DMS79 treated with DMSO at 0.1 percent for 48 hours (cell line): ENCODE measurements at places on chromosomes 13 and 19.

GRCh38 chr13:111474136-111475002, 153.9 kb downstream of the TEX29 start:
- peak; percentile 93 for DNase-seq

- no peak for DNase-seq
Observed at GRCh38 chr13:104408733-104409132, 1342.5 kb upstream of the SLC10A2 start.

GRCh38 chr13:29165840-29166239, 345.7 kb downstream of the MTUS2 start:
- no peak for DNase-seq

DNA sequence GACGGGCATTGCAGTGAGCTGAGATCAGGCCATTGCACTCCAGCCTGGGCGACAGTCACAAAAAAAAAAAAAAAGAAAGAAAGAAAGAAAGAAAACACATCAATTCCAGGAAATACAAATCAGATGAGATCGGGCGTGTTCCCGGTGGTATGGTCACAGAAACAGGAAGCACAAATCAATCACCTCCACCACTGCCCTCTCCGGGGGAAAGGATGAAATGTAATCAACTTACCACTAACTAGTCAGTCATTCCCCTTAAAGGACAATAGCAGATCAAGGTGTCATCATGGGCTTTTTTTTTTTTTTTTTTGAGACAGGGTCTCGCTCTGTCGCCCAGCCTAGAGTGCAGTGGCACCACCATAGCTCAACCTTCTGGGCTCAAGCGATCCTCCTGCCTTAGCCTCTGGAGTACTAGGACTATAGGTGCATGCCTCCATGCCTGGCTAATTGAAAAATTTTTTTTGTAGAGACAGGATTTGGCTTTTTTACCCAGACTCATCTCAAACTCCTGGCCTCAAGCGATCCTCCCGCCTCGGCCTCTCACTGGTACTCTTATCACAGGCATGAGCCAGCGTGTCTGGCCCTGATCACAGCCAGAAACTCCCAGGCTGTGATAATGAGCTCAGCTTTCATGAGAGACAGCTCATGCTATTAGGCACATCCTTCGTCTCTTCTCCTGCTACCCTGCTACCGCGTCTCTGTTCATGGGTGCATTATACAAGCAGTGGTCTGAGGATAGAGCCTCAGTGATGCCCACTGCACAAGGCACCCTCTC, 6.8 kb upstream of the DPRX start:
- no peak for DNase-seq

DNA sequence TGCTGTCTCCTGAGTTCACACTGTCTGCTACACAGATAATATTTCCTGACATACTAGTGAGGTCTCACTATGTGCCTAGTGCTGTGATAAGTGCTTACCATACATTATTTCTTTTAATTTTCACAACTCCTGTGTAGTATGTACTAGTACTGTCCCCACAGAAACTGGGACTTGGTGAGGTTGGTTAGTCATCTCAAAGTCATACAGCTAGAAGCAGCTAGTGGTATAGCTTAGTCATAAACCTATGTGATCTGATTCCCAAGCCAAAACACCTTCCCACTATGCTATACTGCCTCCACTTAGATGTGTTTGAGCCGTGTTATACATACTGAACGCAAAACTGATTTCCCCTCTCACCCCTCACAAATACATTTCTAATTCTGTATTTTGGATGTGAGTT, 10.5 kb downstream of the MTMR6 start:
- DNase-seq: no peak

DNA sequence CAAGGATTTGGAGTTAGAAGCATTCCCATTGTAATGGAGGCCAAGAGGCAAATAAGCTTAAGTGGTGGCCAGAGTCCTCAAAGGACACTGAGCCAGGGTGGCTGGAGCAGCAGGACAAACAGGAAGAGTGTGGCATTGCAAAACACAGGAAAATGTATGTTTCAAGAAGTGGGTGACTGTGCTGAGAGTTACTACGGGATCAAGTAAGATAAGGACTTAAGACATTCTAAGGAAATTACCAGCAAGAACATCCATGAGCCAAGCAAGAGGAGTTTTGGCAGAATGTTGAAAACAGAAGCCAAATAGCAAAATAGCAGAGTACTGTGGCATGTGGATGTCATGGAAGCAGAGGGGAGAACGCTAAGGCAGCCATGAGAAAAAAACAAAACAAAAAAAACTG, 104.2 kb downstream of the RAP2A start:
- no peak for DNase-seq

GRCh38 chr19:51311351-51312257, at the start of gene IGLON5:
TSS of gene IGLON5 (plus strand) at chr19:51311644. CDS start at chr19:51311848, 204 bp downstream.
- DNase-seq: peak; percentile 34

GRCh38 chr19:5038631-5039271, 69.8 kb downstream of the KDM4B start:
- DNase-seq: peak; percentile 12

GRCh38 chr13:80217614-80218456, 123.1 kb downstream of the SPRY2 start:
- no peak for DNase-seq

GRCh38 chr19:3573858-3574637, 1.3 kb downstream of the HMG20B start:
- DNase-seq: no peak

DNA sequence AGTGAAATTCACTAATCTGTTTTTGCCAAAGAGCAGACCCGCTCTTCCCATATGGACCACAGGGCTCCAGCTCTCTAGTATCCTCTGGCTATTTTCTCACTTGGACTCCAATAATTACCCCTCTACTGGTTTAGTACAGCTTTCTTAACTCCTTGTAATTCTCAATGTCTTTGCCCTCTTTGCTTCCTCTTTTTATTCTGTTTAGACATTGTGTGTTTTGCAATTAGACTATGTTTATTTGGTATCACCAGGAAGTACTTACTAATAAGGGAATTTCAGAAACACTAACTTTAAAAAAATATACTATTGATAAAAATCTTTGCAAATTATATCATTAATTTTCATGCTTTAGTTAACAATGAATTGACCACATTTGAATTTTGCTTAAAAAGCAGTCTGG, 111.6 kb upstream of the OBI1 start:
- no peak for DNase-seq

GRCh38 chr13:77563111-77563510, 27.6 kb downstream of the SCEL start:
- no peak for DNase-seq

GRCh38 chr19:55519451-55520311, 17.3 kb downstream of the SBK2 start:
- no peak for DNase-seq

DNA sequence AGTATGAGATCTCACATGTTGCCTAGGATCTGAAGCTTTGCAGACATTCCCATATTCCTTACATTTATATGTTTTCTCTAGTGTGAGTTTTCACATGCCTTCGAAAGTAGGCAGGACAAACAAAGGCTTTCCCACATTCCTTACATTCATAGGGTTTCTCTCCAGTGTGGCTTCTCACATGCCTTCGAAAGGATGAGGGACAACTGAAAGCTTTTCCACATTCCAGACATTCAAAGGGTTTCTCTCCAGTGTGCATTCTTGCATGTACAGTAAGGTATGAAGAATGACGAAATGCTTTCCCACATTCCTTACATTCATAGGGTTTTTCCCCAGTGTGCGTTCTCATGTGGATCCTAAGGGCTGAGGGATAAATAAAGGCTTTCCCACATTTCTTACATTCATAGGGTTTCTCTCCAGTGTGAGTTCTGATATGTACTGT, 14.2 kb downstream of the ZNF699 start:
- no peak for DNase-seq

- no peak for DNase-seq
Observed at GRCh38 chr13:51721496-51721895, 82.5 kb downstream of the DHRS12 start.

- peak; percentile 40 for DNase-seq
Observed at GRCh38 chr19:6737873-6738786, 750 bp upstream of the GPR108 start.

DNA sequence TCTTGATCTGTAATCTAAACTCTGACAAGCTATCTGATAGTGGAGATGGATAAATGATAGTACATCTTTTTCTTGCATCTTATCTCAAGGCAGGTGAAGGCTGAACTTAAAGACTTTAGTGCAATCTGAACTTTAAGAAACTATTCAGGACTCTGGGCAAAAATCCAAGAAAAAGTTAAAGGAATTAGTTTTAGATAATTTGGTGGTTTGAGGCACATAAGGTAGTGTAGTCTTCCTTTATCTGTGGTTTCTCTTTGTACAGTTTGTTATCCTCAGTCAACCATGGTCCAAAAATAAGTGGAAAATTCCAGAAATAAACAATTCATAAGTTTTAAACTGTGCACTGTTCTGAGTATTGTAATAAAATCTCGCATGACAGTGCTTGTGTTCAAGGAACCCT, 172.9 kb downstream of the UGGT2 start:
- DNase-seq: no peak

DNA sequence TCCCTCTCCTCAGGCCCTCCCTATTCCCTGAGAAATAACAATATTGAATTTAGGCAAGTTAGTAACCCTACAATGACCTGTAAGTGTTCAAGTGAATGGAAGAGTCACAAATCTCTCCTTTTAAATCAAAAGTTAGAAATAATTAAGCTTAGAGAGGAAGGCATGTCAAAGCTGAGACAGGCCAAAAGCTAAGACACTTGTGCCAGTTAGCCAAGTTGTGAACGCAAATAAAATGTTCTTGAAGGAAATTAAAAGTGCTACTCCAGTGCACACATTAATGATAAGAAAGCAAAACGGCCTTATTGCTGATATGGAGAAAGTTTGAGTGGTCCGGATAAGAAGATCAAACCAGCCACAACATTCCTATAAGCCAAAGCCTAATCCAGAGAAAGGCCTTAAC, 120.9 kb downstream of the RBM26 start:
- DNase-seq: no peak

DNA sequence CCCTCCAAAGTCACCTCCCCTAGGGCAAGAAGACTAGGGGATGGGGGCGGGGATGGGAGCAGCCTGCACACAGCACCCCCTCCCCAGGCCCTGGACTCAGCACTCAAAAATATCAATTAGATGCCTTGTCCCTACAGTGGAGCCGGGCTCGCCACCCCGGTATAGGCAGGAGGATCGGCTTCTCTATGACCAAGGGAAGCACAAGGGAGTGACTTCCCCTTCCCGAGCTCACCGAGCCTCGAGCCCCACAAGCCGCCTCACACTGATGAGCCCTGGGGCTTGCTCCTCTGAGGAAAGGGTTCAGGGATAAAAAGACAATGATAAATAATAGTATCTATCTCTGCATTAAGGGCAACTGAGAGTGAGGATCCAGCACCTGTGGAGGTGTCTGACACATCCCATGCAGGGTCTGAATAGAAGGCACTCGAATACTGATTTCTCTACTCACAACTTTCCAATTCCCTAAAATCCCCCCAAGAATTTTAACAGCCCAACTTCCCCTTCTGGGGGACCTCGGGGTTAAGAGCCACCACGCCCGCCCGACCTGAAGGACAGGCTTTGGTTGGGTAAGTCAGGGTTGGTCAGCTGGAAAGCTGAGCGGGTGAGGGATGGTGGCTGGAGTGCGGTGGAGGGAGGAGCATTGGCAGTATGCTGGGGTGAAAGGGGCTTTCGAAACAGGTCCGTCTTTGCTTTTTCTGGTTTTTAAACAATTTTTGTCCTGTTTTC, 51.3 kb downstream of the STK24 start:
- DNase-seq: no peak

- no peak for DNase-seq
Observed at GRCh38 chr13:79185580-79185979, 220.5 kb downstream of the RBM26 start.

DNA sequence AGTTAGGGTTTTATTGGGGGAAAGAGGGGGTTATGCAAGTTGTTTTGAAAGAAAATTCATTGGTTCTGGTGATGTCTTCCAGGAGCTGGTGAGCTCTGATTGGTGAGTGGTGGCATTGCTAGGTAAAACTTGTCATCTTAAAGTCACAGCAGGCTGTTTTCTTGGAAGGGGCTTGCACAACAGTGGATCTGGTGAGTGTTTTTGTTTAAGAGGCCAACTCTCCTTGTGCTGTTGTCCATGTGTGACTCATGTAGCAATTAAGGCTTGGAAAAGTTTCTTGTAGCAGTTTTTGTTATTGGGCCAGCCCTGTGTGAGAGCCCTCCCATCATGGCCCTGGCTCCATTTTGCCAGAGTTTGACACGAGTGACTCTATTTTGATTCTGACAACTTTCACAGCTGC, 109.4 kb downstream of the RFC3 start:
- no peak for DNase-seq

DNA sequence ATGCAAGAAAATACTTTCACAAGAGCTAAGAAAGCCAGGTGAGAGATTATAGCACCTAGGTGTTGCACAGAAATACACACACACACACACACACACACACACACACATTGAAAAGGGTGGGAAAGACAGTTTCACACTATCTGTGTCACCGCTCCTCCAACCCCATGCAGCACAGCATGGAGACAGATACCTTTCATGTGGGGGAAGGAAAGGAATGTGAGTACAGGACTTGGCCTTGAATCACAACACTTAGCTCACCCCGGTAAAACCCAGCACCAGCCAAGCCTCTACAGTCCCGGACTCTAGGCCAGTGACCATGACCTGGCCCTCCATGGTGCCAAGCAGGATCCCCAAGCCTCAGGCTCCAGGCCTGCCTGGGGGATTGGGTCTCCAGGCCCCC, 462.0 kb upstream of the SPRY2 start:
- DNase-seq: no peak

- DNase-seq: no peak
Observed at GRCh38 chr19:4495471-4495870, 22.8 kb downstream of the PLIN4 start.

DNA sequence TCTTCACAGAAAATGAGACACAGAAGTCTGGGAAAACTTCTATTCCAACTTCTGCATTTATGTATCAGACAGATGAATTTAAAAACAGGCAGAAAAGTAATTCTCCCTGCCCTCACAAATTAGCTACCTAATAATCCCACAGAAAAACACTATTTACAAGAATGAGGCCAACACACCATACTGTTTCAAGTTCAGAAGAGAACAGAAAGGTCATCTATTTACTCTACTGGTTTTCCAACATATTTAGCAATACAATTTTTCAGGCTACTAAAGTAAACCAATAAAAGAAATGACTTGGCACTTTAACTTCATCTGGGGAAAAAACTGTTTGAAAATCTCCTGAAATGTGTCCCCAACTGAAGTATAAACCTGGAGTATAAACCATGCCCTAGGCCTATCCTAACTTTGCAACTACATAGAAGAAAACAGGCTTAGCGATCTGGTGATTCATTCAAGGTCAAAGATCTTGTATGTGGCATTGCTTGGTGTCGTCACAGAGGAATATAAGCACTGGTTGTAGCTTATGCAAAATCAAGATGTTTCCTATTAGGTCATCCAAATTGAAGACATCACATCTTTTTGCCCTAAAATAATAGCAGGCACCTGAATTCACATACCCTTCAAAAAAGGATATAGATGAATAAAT, 20.1 kb upstream of the EBPL start:
- no peak for DNase-seq

DNA sequence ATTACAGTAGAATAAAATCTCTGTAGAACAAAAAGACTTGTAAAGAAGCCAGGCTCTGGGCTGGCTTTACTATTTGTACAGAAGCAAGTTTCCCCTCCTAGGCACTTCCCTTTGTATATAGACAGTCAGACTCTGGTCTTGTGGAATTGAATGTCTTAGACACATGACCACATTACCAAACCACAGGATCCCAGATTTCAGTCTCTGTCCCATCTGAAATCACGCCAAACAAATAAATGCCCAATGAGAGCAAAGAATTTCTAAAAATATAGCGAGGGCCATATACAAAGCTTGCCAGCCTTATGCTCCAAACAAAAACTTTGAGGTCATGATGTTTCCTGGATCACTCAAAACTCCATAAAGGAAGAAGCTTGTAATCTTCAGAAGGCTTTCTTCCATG, 23.9 kb downstream of the CCDC70 start:
- DNase-seq: no peak

- no peak for DNase-seq
Observed at GRCh38 chr19:17860993-17861360, 1.3 kb downstream of the RPL18A start.
